ENCODE measurements at places on chromosomes 12 and 14.

- DNase-seq, result no peak
Measured at GRCh38 chr12:46609674-46610073, 216.1 kb downstream of the SLC38A4 start.

- no peak for DNase-seq
Measured at GRCh38 chr12:28104903-28105864, 85.1 kb upstream of the CCDC91 start.

- peak; percentile 82 for DNase-seq
Measured at GRCh38 chr12:50088577-50089335, 3.6 kb downstream of the SMARCD1 start.

DNA sequence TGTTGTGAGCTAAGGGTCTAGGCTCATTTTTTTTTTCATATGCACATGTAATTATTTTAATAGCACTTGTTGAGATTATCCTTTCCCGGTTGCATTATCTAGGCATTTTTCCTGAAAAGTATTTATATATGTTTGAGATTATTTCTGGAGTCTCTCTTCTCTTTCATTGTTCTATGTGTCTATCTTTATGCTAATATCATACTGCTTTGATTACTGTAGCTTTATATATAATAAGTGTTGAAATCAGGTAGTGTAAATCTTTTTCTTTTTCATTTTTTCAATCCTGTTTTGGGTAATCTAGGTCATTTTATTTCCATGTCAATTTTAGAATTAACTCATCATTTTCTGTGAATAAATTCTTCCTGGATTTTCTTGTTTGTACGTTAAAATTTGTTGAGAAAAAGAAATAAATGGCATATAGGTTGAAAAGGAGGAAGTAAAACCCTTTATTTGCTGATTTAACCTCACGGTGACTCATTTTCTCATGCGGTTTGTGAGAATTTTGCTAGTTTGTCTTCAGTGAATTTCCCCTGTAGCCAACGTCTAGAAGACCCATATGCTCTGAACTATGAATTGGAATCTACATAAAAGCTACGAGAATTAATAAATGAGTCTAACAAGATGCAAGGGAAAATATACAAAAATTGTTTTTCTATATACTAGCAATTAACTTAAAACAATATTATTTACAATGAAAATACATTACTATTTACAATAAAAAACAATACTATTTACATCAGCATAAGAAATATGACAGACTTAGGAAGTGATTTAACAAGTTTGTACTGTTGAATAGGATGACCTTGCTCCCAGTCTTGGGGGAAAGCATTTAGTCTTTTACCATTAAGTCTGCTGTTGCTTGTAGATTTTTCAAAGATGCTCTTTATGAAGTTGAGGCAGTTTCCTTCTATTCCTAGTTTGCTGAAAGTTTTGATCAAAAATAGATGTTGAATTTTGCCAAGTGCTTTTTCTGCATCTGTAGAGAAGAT is 105.0 kb downstream of the SNAPC1 start:
- peak; percentile 6 for DNase-seq

GRCh38 chr12:84572196-84572595 is 340.4 kb downstream of the SLC6A15 start:
- DNase-seq, result no peak

DNA sequence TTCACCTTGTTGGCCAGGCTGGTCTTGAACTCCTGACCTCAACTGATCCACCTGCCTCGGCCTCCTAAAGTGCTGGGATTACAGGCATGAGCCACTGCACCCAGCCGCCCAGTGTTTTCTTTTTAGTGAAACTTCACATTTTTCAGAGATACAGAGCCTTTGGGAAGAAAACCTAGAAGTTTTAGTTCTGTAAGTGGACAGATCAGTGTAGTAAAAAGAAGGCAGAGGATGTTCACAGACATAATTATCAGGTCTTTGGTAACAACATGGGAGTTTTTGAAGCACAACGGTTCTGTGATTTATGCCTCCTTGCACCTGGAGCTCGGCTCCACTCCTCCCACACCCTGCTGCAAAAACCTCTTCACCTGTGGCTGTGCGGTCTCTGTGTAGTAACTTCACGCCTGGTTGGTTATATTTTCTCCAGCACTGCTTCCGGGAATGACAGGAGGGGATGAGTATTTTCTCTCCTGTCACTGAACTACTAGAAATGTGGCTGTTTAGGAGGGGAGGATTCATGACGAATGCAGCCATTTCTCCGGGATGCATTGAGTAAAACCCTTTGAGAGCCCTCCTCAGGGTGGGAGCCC is 67.0 kb downstream of the ARF6 start:
- no peak for DNase-seq

- DNase-seq, result peak; percentile 74
Measured at GRCh38 chr14:49951691-49952345, 58.9 kb downstream of the ARF6 start.

DNA sequence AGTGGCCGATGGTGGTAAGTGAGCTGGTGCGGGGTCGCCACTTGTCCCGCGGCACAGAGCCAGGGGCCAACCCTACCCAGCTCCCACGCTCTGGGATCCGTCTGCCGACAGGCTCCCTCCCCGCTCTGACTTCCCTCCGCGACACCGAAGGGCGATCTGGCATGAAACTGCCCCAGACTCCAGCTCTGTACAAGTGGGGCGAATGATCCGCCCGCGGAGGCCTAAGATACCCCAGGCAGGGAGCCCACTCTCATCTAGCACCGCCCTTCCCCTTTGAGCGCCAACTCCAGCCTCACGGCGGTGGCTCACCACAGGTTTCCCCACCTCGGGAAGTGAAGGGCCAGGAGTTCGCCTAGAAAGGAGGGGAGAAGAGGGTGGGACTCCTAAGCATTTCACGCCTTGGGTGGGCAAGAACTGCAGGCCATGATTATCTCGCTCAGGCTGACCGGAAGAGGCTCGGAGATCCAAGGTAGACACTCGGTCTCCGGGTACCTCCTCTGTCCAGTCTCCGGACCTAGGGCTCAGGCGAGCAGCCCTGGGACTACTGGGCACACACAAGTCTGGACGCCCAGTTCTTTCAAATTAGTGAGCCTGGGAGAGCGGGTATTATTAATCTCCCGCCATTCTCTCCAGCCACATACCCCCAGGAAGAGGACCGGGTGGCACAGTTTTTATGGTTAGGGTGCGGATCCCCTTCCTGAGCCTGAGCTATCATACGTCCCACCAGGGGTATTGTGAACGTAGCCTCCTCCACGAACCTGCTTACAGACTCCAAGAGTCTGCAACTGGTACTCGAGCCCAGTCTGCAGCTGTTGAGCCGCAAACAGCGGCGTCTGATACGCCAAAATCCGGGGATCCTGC is 849 bp downstream of the WNT1 start:
- DNase-seq, result no peak

- no peak for DNase-seq
Measured at GRCh38 chr14:51236314-51236713, 3.7 kb upstream of the TMX1 start.

GRCh38 chr12:49706351-49707127 is 666 bp downstream of the FMNL3 start:
- no peak for DNase-seq

- DNase-seq, result peak; percentile 90
Measured at GRCh38 chr12:15590180-15590826, 198.9 kb downstream of the EPS8 start.

DNA sequence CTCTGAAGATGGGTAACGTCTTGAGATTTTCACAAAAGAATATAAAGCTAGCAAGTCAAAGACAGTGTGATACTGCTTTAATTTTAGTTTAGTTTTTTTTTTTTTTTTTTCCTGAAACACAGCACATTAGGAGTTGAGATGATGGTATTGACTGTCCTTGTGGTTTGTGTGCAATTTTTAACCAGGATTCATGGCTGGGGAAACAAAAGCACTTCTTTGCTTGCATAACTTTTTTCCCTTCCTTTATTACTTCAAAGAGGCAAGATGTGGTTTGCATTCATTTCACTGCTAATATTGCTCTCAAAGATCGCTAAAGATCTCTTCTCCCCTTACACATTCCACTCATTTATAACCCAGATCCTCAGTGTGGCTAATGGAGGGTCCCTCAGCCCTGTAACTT is 157.1 kb upstream of the PZP start:
- DNase-seq, result no peak

GRCh38 chr14:75794615-75795038 is 133.6 kb downstream of the TTLL5 start:
- DNase-seq, result no peak

DNA sequence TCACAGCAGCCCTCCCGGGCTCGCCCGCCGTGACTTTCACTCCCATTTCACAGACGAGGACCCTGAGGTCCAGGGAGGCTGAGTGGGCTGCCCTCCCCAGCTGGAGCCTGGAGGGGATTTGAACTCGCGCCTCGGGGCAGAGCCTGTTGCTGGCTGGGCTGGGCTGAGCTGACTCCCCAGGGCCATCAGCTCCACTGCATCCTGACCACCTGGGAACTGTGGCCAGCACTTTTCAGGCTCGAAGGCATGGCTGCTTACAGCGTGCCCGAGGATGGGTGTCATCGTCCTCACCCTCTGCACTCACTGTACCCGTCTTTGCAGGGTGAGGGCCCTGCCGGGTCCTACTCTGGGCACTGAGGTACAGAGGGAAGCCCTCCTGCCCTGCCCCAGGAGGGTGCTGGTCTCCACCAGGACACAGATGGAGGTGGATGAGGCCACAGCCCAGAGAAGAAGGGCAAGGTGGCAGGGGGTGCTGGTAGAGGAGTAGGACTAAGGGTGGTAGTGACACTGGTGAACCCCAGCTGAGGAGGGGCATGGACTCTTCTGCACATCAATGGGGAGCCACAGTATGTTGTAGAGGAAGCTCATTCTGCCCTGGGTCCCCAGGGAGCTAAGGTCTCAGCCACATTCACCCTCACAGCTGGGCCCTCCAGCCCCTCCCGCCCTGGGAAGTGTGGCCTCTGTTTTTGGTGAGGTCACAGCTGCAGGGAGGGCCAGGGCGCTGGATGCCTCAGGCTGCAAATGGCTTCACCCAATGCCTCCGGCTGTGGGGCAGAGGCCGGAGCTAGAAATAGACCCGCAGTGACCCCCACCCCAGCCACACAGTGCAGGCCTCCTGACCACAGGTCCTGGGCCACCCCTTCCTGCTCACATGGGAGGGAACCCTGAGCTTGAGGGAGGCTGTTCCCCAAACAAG is 365.1 kb upstream of the SFSWAP start:
- DNase-seq, result no peak

DNA sequence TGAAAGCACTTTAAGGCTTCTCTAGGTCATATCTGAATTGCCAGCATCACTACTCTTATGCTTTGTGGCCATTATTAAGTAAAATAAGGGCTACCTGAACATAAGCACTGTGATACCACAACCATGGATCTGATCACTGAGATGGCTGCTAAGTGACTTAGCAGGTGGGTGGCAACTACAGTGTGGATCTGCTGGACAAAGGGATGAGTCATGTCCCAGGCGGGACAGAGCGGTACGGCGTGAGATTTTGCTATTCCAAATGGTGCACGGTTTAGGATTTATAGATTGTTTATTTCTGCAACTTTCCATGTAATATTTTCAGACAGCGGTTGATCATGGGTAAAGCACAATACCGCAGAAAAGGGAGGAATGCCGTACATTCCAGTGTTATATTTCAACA is 39.4 kb downstream of the MLXIP start:
- no peak for DNase-seq

DNA sequence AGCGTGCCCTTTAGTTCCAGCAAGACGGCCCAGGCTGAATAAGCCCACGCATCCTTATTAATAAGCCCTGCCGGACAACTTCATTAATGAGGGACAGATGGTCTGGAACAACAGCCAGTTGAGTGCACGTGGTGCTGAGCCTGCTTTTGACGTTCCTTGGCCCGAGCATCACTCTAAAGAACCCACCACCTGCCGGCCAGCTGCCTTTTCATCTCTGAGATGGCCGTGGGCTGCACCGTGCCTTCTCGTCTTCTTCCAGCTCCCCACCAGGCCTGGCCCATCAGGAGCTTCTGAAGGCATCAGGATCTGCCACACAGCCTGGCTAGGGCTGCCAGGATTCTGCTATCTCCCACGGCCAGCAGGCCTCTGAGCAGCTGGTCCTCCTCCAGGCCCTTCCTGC is 80.0 kb downstream of the AACS start:
- no peak for DNase-seq

DNA sequence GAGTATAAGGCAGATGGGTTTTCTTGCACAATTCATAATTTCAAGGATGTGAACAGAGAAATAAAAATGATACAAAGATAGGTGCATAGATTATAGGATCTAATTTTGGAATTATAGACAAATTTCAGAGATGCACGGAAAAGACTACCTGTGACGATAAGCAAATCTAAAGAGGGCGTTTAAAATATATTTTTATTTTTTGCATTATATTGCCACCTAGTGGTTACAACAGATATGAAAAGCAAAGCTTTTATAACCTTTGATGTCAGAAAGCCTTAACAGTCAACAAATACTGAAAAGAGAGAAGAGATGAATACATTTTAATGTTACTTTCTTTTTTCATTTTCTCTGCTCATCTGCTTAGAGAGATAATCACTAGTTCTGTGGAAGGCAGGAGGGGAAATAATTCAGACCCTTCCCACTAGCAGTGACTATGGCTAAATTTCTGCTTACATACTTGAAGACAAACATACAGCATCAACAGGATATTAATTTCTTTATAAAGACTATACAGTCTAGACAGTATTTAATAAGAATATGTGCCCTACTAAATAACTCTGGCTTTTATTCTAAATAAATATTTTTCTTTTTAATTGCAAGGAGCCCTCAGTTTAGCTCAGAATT is 46.3 kb downstream of the NTS start:
- DNase-seq, result peak; percentile 67

- DNase-seq, result no peak
Measured at GRCh38 chr14:23020143-23021128, 10.5 kb upstream of the C14orf93 start.

GRCh38 chr14:33642080-33642479 is 308.8 kb downstream of the EGLN3 start:
- DNase-seq, result no peak

DNA sequence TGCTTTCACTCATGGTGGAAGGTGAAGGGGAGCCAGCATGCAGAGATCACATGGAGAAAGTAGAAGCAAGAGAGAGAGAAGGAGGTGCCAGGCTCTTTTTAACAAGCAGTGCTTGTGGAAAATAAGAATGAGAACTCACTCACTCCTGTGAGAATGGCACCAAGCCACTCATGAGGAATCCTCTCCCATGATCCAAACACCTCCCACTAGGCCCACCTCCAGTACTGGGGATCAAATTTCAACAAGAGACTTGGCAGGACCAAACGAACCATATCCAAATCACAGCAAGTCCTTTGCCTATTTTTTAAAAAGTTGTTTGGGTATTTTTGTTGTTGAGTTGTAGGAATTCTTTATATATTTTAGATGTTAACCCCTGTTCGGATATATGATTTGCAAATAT is 245.9 kb upstream of the ARID2 start:
- DNase-seq, result no peak

GRCh38 chr12:108591267-108591980 is 6.5 kb downstream of the TMEM119 start:
- DNase-seq, result no peak

- DNase-seq, result no peak
Measured at GRCh38 chr12:32140877-32141276, 34.2 kb downstream of the BICD1 start.

- DNase-seq, result no peak
Measured at GRCh38 chr14:99183311-99183710, 88.7 kb downstream of the BCL11B start.

GRCh38 chr12:105272814-105273416 is 36.9 kb upstream of the APPL2 start:
- DNase-seq, result no peak

GRCh38 chr14:30974628-30975027 is 50.8 kb upstream of the AP4S1 start:
- DNase-seq, result no peak

- peak; percentile 32 for DNase-seq
Measured at GRCh38 chr12:54588110-54588889, at the start of gene PPP1R1A. TSS of gene PPP1R1A (minus strand) at chr12:54588659. CDS start at chr12:54588488, 171 bp downstream.

All from LoVo (cell line).